Activated CD4-positive, CD25-positive, alpha-beta regulatory T cell (primary cell): ENCODE measurements at places on chromosomes 7 and 10.

GRCh38 chr10:62738916-62739315 is 65.6 kb upstream of the ADO start:
- DNase-seq = no peak

DNA sequence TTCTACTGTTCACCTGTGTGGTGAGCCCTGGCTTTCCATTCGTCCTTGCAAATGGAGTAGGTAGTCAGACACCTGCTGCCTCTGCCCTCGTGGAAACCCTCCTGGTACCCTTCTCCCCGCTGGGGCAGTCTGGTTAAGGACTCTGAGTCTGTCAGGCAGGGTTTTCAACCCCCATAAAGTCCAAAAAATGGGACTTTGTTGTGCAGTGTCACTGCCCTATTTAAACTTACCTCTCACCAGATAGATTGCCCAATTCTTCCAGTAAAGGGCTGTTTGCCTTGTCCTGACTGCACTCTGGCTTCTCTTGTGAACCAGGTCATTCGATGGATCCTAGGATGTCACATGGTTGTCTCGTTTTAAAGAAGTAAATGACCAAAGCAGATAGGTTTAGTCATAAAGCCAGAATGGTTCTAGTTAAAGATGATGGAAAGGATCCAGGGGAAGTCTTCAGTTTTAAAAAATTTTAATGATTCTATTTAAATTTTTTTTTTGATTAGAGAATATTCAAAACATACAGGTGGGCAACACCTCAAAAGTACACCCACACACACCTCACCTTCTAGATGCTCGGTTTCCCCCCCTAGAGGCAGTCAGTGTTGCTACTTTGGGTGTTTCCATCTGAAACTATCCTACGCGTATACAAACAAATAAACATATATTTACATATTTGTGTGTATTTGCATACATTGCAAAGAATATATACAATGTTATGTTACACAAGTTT is 22.0 kb downstream of the TMEM176B start:
- DNase-seq = no peak

DNA sequence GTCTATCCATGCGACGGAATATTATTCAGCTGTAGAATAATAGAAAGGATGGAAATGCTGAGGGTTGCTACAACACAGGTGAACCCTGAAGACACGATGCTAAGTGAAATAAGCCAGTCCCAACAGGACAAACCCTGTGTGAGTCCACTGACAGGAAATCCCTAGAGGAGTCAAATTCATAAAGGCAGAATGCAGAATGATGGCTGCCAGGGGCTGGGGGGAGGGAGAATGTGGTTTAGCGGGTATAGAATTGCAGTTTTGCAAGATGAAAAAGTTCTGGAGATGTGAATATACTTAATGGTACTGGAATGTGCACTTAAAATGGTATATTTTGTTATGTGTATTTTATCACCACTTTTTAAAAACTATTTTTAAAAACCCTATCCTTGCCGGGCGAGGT is 36.9 kb upstream of the DOCK1 start:
- DNase-seq = no peak

DNA sequence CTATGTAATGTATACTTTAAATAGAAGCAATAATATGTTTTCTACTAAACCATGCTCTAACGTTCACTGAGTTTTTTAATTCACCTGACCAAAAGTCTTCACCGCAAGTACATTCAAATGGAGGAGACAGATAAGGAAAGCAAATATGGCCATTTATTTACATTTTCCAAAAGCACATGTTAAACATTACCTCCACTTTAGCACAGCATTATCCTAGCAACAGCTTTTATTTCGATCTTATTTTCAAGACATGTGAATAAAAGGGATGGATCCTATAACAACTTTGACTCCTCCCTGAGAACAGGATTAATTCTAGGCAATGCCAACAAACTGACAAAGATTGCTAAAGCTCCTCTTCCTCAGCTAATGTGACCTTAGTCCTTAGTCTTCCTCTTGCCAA is 11.5 kb upstream of the GRM8 start:
- DNase-seq = no peak

GRCh38 chr10:24963521-24964041 is 11.2 kb upstream of the PRTFDC1 start:
- no peak for DNase-seq

GRCh38 chr10:13594641-13595040 is 7.9 kb downstream of the PRPF18 start:
- DNase-seq = no peak

- no peak for DNase-seq
Observed at GRCh38 chr10:111491154-111491553, 414.3 kb downstream of the ADRA2A start.

DNA sequence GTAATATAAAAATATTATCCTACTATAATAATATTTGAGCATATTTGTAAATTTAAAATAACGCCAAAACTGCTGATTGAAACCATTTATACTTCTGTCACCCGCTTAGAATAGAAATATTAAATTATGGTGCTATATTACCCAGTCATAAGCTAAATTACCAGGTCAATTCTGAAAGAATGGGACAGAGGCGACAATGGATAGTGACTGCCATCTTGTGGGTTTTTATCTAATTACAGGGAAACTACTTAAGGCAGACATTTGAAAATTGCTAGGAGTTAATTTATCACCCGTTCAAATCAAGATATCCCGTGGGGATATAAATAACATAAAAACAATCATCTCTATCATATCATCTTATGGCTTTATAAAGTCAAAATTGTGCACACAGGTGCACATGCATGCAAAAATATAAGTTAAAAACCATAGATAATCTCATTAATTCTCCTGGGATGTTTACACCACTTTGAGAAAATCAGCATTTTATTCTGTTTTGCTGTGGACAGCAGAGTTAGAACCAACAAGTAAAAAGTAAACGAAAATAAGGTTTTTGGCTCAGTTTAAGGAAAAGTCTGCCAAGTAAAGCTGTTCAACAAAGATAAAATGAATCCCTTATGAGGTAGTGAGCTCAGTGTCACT is 41.3 kb upstream of the HPSE2 start:
- DNase-seq = no peak

DNA sequence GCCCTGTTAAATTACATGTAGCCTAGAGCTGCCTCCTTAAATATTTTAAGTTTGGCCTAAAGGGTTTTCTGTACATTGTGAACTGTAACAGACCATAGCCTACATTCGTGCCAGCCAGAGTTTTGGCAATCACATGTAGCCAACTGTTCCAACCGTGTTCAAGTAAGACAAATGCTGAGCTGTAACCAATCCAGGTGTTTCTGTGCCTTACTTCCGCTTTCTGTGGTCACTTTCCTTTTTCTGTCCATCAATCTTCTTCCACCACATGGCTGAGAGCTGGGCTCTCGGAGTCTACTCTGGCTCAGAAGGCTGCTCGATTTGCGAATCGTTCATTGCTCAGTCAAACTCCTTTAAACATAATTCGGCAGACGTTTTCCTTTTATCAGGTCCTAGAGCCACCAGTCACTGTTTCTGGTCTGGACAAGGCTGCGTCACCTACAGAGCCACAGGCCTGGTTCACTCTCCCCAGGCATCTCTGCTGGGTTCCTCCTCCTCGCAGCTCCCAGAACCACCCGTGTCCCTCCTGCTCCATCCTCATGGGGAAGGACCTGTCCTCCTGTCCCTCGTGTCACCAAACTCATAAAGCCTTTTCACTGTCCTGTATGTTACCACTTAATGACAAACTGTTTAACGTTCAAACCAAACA is 158.0 kb upstream of the RHEB start:
- no peak for DNase-seq

DNA sequence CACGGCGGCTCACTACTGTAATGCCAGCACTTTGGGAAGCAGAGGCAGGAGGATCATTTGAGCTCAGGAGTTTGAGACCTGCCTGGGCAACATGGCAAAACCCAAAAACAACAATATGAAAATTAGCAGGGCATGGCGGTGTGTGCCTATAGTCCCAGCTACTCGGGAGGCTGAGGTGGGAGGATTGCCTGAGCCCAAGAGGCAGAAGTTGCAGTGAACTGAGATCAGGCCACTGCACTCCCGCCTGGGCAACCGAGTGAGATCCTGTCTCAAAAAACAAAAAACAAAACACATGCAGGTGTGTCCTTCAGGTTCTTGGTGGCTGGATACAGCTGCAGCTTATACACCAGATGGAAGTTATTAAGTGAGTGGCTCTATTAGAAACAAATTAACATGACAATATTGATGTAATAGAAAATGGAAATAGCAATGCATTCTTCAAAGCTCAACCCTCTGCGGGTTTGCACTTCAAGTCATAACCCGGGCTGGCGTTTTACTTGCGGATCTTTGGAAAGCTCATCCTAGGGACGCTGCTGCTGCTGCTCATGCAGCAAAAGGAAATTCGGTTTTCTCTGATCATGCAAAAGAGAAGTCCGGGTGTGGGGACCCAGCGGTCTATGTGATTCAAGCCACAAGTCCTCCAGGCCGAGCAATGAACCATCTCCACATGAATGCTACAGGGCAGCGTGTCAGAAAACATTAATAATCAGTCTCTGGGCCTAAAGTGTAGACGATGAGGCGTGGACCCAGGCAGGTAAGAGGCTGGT is 281.9 kb downstream of the PRPF18 start:
- DNase-seq = no peak
